ENCODE measurements at places on chromosomes 5 and 9.

- no peak for DNase-seq
Measured at GRCh38 chr9:136306211-136307208, 2.6 kb upstream of the CCDC187 start.

DNA sequence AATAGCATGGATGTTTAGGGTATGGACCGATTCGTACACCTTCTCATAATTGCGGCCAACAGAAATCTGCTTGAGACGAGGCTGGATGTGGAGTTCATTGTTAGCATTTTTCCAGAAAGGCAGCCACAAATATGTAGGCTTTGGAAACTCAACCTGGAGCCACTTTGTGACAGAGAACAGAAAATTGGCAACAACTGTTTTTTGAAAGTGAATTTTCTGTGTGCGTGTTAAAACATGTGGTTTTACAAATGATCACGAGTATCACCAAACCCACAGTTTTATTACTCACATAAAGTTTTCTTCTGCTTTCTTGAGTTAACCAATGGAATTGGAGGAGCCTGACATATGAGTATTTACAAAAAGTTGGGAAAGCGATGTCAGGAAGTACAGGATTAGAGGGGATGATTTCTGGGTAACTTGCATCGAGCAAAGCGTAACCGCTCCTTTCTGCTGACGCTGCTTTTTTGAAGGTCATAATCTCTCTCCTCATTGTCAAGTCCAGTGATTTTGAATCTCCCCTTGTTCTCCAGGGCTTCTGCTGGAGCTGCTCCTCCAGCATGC, 138.5 kb upstream of the TAF11L2 start:
- no peak for DNase-seq

DNA sequence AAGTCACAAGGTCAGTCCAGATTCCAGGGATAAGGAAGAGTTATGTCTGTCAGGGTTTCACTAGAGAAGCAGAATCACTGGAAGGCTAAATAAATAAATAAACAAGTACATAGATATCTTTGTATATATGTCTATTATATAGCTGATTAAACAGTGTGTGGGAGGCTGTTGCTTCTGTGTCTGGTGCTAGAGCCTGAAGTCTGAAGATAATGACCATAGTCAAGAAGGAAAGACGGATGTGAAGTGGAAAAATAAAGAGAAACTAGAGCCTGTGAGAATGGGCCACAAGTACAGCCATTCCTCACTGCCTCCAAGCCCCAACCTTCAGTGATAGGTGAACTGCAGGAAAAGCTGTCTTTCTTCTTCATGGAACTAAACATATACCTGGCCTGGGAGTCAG, 4.1 kb upstream of the TMED7 start:
- DNase-seq: no peak

GRCh38 chr5:135695656-135696313, 117.0 kb upstream of the CXCL14 start:
- no peak for DNase-seq

GRCh38 chr5:90119531-90119971, 290.0 kb downstream of the CETN3 start:
- no peak for DNase-seq

GRCh38 chr9:129610473-129611306, 10.2 kb downstream of the C9orf50 start:
- DNase-seq: no peak

DNA sequence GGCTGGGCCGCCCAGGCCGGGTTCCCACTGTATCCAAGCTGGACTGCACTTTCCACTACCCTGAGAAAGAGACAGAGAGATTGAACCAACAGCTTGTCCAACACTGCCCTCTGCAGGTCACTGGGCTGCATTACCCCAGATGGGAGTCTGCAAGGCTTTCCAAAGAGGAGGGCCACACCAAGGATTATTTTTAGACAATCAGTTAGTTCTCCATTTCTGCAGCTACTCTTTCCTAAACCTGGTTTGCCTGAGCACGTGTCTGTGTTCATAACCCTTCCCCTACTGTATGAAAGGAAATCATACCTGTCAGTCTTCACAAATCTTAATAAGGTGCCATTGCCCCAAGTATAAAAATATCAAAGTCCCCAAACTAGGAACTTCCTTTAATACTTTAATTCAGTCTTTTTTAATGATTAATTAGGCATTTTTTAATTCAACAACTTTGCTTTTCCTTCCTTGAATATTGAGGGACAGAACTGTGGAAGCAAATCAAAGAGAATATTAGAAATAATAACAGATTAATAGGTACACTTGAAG, 13.4 kb upstream of the FGF1 start:
- DNase-seq: no peak

DNA sequence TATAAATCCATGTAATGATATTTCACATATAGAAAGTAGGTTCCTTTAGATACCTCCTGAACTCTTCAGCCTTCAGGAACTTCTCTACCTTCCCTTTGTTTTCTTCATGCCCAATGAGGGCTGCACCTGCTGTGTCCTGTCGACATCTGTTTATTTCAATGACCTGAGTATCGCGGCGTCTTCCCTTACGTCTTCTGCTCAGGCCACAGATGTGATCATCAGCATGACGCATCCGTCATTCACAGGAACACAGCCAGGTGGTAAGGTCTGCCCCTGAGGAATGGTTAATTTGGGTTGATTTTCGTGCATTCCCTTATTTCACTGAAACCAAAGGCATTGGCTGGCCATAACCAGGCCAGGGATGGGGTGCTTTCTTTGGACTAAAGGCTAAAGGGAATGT, 217.1 kb downstream of the MED10 start:
- no peak for DNase-seq

- no peak for DNase-seq
Measured at GRCh38 chr5:149605354-149605997, 24.2 kb downstream of the ARHGEF37 start.

GRCh38 chr5:108238936-108239887, 142.7 kb downstream of the FBXL17 start:
- DNase-seq: no peak

DNA sequence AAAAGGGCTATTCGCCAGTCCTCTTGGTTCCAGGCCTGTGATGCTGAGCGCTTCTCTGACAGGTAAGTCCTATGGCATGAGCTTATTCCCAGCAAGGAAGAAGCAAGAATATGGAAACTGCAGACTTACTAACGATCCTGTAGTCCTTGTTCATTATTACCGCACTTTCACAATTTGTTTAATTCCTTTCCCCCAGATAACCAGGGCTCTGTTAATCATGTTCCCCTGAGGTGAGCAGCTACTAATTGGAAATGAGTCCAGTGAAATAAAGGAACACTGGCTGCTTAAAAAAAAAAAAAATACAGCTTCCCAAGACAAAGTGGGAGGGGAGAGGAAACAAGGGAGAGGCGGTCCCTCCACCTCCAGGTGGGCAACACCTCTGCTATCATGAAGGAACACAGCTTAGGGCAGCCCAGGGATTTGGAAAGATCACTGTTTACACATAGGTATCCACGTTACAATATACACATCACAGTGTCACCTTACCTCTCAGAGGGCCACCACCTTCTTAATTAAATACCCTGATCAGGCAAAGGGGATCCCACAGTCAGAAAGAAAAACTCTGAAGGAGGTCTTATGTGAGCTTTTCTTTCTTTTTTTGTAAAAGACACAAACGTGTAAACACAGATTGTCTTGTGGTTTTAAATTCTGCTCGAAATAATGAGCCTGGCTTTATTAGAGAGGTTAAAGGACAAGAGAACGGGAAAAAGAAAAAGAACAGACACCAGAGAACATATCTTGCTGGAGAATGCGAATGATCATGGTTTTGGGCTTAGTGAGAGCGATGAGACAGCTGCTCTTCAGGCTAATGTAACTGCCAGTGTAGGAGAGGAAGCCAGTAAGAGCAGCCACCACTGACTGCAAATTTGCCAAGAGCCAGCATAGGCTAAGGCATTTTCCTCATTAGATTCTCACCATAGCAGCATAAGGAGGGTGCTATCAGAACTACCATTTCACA, 258.6 kb downstream of the CRB2 start:
- DNase-seq: no peak

GRCh38 chr9:86279839-86280238, 2.5 kb downstream of the ISCA1 start:
- no peak for DNase-seq

- DNase-seq: no peak
Measured at GRCh38 chr5:150589862-150590601, 50.4 kb upstream of the SYNPO start.

- DNase-seq: no peak
Measured at GRCh38 chr5:134813407-134813806, 32.4 kb upstream of the C5orf24 start.

- DNase-seq: no peak
Measured at GRCh38 chr9:20319641-20320337, 302.5 kb downstream of the MLLT3 start.

DNA sequence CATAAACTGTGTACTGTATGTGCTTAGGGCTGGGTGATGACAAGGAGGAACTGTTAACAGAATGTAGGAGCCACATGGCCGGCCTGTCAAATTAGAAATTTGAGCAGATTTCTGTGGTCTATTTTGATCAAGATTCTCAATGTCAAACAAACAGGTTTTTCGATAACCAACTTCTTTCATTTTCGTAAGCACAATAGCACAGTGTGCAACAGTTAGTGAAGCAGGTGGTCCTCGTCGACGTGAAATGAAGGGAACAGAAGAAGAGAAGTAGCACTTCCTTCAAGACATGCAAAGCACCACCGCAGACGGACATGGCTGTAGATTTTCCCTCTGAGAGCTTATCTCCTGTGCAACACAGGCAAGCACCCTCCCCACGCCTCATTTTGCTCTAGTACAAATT, 252.1 kb downstream of the CRB2 start:
- no peak for DNase-seq

GRCh38 chr5:38603691-38604090, 47.2 kb upstream of the LIFR start:
- DNase-seq: no peak

GRCh38 chr5:173454361-173454735, 126.1 kb upstream of the STC2 start:
- DNase-seq: no peak

GRCh38 chr5:97364731-97365130, 181.7 kb upstream of the RIOK2 start:
- DNase-seq: no peak

DNA sequence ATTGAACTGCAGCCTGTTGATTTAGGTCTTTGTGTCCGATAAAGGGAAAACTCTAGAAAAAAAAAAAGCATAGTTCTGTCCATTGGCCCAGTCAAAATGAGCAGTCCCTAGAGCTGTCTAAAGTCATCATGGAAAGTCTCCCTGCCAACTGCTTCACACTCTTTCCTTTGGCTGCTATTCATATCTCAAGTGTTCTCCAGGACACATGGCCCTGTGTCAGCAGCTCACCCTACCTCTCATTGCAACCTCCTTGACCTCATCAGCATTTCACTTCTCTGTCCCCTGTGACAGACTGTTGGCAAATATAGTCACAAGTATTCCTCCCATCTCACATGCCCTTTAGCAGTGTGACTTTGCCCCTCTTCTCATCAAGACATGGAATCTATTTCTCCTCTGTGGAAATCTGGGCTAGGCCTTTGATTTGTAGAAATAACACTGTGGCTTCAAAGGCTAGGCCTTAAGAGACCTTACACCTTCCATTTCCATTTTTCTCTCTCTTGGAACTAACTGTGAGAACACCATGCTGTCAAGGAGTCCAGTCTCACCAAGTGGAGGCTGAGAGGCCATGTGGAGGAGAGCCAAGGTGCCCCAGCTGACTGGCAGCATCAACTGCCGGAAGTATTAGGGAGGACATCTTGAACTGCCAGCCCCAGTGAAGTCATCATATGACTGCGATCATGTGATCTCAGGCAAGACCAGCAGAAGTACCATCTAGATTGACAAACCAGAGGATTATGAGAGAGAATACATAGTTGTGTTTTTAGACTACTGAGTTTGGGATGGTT, 149.4 kb upstream of the TARS1 start:
- DNase-seq: no peak

GRCh38 chr5:124912638-124913328, 166.3 kb upstream of the ZNF608 start:
- DNase-seq: peak; percentile 7

DNA sequence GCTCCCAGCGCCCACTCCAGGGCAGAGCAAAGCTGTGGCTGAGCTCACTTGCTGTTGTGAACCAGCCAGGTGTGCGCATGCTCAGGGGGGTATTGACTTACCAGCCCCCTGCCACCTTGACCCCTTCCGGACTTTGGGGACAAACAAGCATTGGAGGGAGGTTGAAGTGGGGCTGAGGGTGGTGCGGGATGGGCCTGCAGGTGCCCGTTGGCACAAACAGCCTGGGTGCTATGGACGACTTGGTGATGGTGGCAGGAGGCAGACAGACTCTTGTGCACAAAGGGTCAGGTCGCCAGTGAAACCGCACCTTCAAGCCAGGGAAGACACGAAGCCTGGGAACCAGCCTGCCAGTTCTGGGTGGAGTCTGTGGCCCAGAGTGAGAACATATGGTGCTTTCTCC, 858.5 kb upstream of the PTPRD start:
- DNase-seq: no peak

GRCh38 chr9:136568288-136569081, 22.6 kb upstream of the NOTCH1 start:
- DNase-seq: no peak

GRCh38 chr9:3893519-3893918, 367.7 kb upstream of the RFX3 start:
- no peak for DNase-seq

DNA sequence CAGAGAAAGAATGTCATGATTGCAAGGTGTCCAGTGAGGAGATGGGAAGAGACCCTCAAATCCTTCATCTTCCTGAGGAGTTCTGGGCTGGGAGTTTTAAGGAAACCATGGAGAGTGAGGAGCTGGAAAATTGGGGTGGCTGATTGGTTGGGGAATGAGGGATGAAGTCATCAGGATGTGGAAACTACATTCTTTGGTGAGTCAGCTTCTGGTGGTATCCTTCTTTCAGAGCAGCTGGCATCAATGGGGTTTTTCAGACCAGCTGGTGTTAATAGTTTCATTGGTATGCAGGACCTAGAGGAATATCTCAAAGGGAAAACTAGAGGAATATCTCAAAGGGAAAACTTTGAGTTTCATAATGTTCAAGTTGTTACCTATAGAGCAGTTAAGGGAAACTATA, 45.2 kb downstream of the RNF180 start:
- DNase-seq: no peak

DNA sequence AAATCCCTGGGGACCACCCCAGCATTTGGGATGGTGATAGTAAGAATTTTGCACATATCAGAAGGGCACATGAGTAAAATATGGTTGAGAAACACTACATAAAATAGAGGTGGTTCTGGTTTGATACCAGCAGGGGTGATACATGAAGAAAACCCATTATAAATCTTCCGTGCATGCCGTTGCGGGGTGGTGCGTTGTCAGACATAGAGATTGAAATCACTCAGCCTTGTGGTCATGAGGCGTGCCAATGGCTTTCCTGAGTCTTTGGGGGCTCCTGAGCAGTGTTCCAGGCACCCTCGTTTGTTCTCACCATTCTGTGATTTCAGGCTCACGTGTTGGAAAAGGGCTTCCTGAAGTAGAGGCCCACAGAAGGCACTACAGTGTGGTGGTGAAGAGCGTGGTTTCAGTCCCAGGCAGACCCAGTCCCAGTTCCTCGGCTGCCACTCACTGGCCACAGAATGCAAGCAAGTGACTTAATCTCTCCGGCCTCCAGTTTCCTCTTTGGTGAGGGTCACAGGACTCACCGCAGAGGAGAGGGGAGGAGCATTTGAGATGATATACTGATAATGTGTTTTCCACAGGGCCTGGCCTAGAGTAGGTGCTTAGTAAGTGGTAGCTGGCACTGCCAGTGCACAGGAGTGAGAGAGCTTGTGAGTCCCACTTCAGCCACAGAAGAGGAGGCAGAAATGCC, 20.5 kb upstream of the GLRX start:
- no peak for DNase-seq

All from cerebellar nuclear complex (tissue), 1 donor.